ENCODE measurements at places on chromosomes 12 and 14.

DNA sequence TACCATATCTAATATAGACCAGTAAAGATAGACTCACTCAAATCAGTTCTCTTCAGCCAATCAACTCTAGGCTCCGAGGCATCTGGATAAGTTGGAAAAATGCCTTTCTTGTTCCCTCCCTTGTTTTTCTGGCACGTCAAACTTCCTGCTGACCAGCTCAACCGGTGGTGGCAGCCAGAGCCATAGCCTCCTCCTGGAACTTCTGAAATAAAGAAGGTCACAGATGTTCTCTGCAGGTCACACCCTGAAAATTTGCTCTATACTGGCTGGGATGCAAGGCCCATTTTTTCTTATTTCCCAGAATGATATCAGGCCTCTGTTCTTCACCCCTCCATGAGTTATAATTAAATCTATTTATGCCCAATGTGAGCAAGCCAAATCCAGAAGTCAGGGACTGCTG is 81.9 kb downstream of the BMP4 start:
- DNase-seq, result no peak

GRCh38 chr14:90140298-90140955 is 78.6 kb downstream of the KCNK13 start:
- DNase-seq, result no peak

- DNase-seq, result no peak
These were observed 353.7 kb downstream of the APAF1 start for GRCh38 chr12:98998697-98999299.

GRCh38 chr12:1805441-1806081 is 14.8 kb upstream of the LRTM2 start:
- DNase-seq, result no peak

- no peak for DNase-seq
These were observed 85.0 kb downstream of the CRADD start for GRCh38 chr12:93762059-93762719.

- no peak for DNase-seq
These were observed 1325.1 kb downstream of the SLC16A7 start for GRCh38 chr12:60920841-60921495.

- no peak for DNase-seq
These were observed 605 bp downstream of the ANKRD52 start for GRCh38 chr12:56257491-56258067.

- DNase-seq, result no peak
These were observed 294.9 kb downstream of the ETNK1 start for GRCh38 chr12:22919883-22920282.

DNA sequence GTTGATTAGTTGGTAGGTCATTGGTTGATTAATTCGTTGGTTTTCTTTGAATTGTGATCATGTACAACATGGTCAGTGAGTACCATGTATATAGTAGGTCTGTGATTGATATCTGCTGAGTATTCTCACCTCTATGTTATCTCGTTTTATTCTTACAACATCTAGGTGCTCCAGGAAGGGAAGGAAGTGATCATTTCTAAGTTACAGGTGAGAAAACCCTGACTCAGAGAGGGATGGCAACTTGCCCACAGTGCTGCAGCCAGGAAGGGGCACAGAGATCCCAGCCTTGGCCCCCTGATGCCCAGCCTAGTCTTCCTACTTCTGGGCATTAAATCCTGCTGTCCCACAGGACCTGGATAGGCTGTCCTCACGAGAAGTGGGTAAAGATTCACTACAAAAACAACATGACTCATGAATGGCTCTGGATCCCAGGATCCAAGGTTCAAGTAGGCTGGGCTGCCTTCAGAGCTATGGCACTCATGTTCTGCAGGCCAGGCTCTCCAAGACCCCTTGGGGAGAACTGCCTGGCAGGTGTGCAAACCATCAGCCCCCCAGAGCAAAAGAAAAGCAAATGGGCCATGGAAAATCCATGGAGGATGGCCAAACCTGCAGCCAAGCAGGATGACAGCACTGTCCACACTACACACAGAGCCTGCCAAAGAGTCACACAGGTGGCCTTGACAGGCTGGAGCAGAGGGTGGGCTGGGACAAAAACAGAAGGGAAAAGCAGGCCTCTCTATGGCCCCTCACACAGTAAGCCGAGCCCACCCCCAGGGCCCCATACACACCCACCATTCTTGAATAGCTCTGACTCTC is 146.2 kb downstream of the BCL11B start:
- DNase-seq, result no peak

DNA sequence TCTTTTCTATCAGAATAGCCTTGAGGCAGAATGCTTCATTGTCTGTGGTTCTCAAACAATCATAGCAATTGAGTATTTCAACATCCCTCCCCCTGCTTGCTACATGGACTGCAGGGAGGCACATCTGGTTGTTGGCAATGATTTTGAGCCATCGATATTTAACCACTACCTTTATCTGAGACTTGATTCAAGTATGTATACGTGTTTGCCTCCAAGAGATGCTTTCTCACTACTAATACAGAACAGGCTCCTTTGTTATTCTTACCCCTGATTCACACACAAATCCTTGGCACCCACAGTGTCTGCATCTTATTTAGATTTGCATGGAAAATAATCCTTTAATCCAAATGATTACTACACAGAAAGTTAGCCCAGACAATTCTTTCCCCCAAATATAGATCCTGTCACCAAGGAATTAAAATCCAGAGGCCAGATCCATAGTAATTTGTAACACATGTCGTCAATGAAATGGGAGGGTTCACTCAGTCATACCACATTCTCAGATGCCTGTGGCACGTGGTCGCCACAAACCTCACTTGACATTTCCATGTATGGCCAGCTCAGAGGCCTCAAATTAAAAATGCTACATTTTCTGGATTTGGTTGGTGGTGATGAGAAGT is 199.3 kb downstream of the ITPR2 start:
- no peak for DNase-seq

GRCh38 chr12:65925626-65926025 is 101.3 kb downstream of the HMGA2 start:
- DNase-seq, result no peak

GRCh38 chr12:111362687-111363475 is 6.0 kb downstream of the PHETA1 start:
- no peak for DNase-seq

GRCh38 chr14:71163050-71163841 is 256.0 kb downstream of the PCNX1 start:
- no peak for DNase-seq

DNA sequence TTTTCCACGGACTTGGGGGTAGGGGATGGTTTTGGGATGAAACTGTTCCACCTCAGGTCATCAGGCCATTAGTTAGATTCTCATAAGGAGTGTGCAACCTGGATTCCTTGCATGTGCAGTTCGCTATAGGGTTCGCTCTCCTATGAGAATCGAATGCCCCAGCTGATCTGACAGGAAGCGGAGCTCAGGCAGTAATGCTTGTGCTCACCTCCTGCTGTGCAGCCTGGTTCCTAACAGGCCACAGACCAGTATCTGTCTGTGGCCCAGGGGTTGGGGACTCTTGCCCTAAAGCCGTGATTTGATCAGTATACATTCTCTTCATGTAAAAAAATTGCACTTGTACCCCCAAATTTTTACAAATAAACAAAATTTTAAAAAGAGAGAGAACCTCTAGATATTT is 219.4 kb upstream of the CPNE8 start:
- DNase-seq, result no peak

DNA sequence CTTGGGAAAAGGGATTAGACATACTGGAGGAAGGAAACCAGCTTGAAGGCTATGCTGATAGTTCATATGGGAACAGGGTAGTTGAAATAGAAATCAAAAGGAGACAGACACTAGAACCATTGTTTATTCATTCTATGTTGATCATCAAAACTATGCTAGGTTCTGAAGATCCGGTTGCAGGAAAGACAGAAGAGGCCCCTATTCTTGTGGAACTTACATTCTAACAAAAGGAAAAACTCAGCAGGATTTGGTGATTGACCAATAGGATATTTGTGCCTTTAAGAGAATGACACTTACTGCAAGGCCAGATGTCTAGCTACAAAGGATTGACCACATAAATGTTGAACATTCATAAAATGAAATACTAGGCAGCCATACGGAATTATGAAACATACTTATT is 179.2 kb downstream of the AKAP6 start:
- DNase-seq, result no peak

DNA sequence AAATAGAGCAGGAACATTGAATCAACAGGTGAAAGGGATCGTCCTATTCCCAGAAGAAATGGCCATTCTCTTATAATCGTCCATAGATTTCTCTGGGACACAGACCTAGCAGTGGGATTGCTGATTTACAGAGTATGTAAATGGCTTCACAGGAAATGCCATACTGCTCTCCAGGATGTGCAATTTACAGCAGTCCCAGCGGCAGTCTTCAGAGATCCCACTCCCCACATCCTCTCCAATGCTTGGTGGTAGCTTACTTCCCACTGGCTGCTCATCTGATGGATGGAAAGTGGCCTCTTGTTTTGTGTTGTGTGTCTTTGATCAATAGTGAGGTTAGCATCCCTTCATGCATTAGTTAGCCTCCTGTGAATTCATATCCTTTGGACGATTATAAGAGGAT is 58.1 kb upstream of the PRMT8 start:
- no peak for DNase-seq

DNA sequence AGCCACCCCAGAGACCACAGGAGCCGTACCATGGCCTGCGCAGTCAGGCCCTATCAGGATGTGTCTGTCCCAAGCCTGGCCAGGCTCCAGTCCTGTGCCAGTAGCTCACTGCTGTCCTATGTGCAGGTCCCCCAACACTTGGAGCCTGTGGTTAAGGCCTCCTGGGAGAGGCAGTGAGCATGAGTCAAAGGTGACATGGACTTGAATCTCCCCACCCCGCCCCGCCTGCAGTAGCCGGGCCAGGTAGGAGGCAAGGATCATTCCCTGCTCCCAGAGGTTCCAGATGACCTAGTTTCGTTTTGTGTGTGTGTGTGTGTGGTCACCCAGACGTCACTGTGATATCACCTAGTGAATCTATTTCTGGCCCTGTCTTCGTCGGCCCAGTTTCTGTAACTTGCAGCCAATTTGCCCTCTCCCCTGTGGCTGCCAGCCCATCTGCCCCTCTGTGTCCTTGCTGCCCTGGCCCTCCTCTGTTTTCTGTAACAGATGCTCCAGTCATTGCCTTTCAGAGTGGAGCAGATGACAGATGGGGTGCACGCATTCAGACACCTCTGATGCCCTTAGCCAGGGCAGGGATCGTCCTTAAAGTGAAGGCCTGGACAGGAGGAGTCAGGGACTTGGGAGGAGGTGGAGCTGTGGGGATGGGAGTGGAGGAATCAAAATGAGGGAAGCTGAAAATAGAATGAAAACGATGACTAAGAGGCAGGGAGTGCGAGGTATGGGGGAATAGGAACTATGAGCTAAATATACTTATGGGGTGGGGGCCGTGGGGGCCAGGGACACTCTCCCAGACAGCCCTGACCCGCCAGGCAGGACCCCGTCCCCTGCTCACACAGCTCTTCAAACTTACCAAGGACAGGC is 37.4 kb downstream of the SLC6A12 start:
- no peak for DNase-seq

GRCh38 chr12:67630373-67631088 is 18.0 kb upstream of the DYRK2 start:
- DNase-seq, result no peak

GRCh38 chr14:34723867-34724266 is 9.5 kb upstream of the CFL2 start:
- no peak for DNase-seq

DNA sequence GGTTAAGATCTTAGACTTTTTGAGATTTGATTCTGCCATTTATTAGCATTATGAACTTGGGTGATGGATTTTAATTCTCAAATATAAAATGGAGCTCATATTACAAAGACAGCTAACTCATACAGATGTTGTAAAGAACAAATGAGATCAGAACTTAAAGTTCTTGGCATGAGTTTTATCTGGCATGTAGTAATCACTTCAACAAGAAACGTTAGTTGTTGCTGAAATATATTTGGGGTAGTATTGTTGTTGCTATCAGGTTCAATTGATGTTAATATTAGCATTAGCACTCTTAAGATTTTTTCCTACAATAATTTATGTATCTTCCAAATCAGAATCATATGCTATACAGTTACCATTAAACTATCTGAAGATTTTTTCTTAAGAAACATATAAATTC is 71.0 kb downstream of the SLC6A15 start:
- DNase-seq, result no peak

- no peak for DNase-seq
These were observed 628 bp downstream of the SNRPF start for GRCh38 chr12:95859344-95859816.

DNA sequence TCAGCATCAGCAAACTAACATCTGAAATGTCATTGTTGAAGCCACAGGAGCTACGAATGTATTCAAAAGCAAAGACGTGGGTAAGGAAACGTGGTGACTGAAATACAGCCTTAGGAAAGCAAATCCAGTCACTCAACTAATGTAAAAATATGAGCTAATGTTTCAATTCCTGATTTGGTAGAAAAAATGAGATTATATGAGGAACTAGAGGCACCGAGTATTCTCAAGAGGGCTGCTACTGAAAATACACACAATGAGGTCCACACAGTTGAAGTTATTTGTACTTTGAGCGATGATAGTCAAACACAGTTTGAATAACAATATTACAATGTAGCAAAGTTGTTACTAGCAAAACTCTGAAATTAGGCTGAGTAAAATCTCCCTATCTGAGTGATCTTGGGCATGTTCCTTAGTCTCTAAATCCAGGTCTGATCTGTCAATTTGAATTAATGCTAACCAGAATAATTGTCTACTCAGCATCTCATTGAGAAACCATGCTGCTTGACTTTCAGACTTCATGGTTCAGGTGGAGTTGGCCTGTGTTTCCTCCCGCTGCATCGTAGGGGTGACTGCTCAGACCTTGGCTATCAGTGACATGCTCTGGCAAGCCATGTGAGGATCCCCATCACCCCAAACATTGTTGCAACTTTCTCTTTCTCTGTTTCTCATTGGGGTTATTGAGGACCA is 467.1 kb upstream of the SOX5 start:
- DNase-seq, result no peak

DNA sequence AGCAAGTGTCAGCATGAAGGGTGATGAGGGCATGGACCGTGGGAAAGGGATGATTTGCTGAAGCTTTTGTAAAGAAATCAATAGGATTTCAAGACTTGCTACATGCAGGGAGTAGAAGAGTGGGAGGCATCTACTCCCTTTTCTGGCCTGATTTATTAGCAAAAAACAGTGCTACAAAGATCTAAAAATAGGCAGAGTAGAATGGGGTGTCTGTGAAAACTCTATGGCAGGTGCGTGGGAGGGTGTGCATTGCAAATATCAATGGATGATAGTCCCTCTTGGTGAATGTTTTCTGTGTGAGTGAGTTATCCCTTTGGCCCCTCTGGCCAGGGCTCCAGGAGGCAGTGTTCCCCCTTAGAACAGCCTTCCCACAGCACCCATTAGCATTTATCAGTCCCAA is 139.0 kb downstream of the SMOC1 start:
- no peak for DNase-seq
